ENCODE measurements at places on chromosomes 12 and 14.

- peak; percentile 46 for DNase-seq
These were observed 3.2 kb downstream of the TEX52 start for GRCh38 chr12:2853626-2854025.

DNA sequence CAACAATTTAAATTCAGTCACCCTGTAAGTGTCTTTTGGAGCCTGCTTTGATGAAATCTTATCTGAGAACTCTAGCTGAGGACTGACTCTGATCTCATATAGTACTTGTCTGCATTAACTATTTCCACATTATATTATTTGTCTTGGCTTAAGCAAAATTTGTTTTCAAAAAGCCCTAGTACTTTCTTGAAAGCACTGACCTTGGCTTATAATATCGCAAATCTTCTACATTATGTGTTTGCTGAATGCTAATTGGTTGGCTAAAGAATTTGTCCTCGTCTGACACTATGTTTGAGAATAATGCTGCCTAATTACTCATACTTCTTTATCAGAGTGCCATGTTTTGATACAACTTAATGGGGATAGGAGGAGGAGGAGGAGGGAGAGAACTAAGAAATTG, 46.9 kb upstream of the FLRT2 start:
- DNase-seq: no peak

DNA sequence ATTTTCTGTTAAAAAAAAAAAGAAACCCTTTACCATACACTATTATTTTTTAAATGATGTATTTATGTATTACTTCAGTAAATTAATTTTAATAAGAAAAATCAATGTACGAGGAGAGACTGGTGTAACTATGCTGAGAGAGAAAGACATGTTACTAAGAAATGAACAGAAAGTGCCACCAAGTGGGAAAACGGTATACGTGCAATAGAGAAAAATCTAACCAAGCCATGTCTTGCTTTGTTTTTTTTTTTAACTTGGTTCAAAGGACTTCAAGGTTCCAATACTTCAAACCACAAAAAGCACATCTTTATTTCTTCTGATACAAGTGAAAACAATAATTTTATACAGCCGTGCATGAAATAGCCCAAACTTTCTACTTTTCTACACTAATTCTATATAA, 22.9 kb downstream of the NDUFA12 start:
- DNase-seq: no peak

- DNase-seq: no peak
These were observed 105.2 kb upstream of the SYT1 start for GRCh38 chr12:78759367-78759766.

GRCh38 chr14:59308673-59309072, 120.2 kb downstream of the DAAM1 start:
- no peak for DNase-seq

- no peak for DNase-seq
These were observed 155.1 kb downstream of the CALM1 start for GRCh38 chr14:90551733-90552464.

DNA sequence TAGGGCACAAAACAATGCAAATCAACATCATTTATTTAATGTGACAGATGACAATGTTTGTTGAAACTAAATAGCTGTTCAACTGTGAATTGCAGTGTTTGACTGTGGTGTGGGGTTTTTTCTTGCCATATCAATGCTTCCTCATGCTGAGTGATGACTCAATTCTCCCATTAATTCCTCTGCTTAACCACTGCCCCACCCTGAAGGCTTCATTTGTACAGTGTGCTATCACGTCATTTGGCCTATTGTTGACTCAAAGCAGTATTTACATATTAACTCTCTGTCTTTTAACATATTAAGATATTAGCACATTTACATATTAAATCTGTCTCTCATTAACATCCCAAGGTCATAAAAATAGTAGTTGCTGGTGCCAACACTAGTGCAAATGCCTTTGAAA, 164.8 kb upstream of the NRXN3 start:
- DNase-seq: peak; percentile 75

DNA sequence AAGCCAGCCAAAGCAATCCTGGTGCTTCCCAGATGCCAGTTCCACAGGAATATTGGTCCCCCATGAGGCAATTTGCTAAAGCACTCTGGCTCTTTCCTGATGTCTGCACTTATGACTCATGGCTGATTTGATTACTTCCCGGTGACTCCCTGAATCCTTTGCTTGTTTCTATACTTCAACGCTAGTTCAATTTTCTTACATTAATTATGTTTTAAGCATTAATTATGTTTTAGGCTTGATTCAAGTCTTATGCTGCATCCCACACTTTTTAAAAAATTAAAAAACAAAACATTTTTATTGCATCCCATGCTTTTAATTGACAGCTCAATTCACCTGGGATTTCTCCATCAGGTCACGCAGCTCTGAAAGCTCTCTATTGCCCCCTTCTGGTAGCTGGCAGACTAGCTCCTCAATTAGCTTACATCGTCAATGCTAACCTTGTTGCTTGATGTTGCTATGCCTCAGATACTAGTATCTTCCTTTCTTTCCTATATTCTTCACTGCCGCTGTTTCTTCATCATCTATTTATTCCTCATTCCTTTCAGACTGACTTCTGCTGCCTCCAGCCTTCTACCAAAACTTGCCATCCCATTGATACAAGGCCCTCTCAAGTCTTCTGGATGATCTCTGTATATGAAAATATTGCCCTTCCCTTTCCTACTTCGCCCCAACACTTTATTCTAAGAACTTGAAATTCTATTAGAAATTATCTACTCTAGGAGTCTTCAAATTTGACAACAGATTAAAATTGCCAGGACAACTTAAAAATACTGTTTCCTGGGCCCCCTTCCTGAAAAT, 32.0 kb downstream of the TSHR start:
- peak; percentile 84 for DNase-seq

DNA sequence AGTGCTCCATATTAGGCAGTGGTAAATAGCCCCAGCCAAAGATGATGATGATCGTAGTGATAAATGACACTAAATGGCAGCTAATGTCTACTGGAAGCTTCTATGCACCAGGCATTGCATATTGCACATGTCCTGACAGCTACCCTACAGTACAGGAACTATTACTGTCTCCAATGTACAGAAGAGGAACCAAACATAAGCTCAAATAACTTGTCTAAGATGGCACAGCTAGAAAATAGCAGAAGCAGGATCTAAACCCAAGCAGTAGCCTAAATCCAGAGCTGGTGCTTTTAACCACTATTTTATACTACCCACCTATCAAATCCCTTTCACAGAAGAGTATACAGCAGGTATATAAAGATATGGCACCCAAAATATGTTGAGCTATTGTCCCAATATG, 28.9 kb downstream of the ESR2 start:
- DNase-seq: no peak

- DNase-seq: peak; percentile 6
These were observed 1.8 kb downstream of the SLC8A3 start for GRCh38 chr14:70186900-70187451.

GRCh38 chr14:52429451-52429850, 115.3 kb downstream of the PTGER2 start:
- DNase-seq: no peak

DNA sequence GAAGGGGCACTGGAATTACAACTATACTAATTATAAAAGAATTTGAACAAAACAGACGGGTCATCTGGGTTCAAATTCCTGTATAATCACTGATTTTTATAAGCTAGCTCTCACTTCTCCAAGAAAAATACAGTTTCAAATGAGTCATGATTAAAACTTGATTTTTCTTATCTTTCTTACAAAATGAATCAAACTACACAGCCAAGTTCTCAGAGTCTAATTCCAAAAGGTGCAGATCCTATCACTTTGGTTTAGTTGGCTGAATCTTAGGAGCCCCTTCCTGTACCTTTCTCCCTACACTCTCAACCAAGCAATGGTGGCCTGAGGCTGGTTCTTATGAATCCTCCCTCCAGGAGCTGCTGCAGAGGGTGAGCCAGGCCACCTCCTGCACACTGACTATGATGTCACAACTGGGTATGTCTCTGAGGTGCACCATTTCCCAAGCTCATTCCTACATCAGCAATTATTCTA, 43.8 kb upstream of the BMP4 start:
- DNase-seq: no peak

- no peak for DNase-seq
These were observed 790.3 kb downstream of the TMTC2 start for GRCh38 chr12:83476695-83477690.

DNA sequence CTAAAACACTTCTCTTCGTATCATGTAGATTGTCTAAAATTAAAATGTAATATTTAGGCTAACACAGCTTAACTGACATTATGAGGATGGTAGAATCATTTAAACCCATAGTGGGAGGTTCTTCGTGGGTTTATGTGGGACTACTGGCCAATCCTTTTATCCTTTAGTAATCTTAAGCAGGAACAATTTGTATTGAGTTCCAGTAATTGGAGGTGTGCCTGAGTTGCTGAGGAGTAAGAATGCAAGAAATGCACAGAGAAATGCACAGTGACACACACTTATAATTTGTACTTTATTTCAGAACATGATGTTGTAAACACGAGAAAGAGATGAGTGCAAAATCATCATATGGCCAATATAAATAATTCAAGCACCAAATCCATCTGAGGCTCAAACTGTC, 22.3 kb downstream of the OTOGL start:
- no peak for DNase-seq

DNA sequence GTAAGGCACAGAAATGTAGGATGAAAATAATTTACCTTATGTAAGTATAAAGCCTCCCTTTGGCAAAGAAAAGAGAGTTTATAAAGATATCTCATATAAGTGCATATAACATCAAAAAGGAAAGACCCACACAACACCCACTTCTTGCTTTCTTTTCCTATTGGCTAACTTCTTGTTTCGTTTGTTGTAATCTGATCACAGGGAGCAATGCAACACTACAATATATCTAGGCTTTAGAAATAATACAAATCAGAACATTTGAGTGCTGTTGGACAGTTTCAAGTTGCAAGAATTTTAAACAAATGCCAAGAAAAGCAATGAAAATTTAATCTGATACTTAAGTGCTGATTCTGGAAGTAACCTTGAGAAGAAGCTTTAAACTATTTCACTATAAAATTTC, 1.3 kb downstream of the FGD6 start:
- DNase-seq: no peak

DNA sequence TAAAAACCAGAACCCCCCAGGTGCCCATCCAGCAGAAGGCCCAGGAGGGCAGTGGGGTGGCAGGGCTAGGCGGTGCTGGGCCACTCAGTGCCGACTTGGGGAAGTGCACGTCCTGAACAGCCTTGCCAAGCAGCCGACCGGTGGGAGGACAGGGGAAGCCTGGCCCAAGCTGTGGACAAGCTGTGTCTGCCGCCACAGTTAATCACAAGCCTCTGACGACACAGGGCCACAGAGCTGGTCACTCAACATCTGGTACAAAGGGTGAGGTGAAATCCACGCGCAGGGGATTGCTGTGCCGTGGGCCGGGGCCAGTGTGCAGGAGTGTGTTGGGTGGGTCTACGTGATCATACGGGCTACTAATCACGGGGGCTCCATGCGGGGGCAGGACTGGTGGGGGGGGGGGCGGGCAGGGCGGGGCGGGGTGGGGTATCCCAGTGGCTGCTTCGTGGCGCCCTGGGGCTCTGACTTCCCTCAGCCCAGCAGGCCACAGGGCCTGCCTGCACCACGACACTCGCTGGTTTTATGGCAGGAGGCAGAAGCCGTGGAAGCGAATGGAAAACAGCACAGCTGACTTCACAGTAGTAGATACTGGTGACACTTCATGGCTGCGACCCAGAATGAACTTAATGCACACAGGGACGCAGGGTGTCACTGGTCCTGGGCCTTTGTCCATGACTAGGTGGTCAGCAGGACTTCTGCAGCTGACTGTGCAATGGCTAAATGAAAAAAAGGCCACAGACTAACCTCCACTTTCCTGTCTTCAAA, 10.2 kb downstream of the AMN start:
- no peak for DNase-seq

DNA sequence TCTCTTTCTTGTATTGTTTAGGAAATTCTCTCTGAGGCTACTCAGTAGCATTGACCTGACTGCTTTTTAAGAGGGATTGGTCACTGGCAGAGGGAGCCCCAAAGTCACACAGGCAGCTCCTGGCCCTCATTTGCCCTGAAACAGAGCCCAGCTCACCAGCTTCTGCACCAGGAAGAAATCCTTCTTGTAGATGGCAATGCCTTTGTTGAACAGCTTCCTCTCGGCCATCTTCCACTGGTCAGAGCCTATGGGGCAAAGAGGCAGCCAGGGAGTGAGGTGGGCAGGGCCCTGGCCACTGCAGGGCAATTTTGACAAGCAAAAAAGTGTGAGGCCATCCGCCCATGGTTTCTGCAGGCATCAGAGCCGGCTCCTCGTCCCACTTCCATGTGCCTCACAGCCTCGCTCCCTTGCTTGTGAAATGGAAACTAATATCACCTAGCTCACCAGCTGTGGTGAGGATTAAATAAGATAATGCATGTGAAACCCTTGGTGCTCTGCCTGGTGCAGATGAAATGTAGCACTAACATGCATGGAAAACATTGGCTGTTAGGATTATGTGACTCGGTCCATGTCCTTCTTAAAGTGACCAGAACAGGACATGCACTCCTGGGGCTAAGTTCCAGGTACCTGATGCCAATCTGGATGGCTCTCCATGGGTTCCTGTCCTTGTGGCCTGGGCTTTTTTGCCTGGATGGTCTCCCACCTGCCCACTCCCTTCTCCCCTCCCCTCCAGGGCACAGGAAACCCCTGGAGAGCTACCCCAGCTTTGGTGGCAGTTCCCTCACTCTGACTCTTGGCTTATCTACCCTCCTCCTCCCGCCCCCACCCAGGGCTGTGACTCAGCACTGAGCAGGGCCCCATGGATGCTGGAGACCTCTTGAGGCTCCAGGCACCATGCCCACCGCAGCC, 11.2 kb upstream of the PNMA1 start:
- no peak for DNase-seq

DNA sequence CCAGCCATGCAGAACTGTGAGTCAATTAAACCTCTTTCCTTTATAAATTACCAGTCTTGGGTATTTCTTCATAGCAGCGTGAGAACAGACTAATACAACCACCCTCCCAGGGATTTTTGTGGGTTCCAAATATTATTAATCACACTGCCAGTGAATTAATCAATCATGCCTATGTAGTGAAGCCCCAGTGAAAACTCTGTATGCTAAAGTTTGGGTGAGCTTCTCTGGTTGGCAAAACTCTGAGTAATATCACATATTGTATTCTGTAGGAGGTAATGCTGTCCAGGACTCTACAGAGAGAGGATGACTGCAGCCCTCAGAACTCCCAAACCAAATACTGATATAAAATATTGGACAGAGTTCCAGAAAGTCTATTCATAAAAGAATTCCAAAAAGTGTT, 216.9 kb downstream of the RPAP3 start:
- DNase-seq: no peak

- no peak for DNase-seq
These were observed 442.0 kb downstream of the MED13L start for GRCh38 chr12:115835445-115835844.
